ENCODE measurements at places on chromosomes 13 and 19. TPM values are rescaled to one million over a fixed set of nuclear protein-coding genes. Genes with fewer than 3 reads are reported as not detected.

Gene HPN
- total RNA-seq = 0.35 TPM

Gene ZNF610
- total RNA-seq = 1.1 TPM

Gene RUBCNL
- total RNA-seq = 14.0 TPM

Gene ACER1
- not detected for total RNA-seq

Gene CD22
- total RNA-seq = 3.6 TPM

Gene CEACAM6
- total RNA-seq = not detected

DNA sequence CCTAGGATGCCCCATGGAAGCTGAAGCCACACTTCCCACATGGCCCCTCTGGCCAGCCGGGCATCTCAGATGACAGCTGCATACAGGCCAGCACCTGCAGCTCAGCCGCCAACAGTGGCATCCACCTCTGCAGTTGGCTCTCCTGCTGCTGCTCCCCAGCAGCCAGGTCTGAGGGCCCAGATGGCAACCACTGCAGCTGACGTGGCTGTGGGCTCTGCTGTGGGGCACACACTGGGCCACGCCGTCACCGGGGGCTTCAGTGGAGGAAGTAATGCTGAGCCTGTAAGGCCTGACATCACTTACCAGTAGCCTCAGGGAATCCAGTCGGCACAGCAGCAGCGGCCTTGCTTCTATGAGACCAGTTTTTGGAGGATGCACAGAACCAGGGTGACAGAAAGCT lies 45.3 kb upstream of the LSM14A start:
- no peak for DNase-seq

DNA sequence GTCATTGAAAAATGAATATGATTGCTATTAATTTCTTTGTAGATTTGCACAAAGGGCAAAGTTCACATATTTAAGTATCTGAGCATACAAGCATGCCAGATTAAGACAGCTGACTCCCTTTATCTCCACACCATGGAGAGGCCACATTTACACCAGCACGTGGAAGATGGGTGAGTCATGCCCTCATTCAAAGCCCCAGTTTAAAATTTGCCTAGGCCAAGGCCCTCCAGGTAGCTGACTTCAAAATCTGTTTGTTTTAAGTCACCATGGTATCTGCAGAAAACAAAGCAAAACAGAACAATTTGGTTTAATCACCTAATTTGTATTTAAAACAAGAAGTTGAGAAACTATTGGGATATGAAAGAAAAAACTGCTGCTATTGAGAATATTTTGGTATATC lies 109.2 kb downstream of the ESD start:
- no peak for DNase-seq

GRCh38 chr13:51179432-51179971 lies 42.7 kb upstream of the FAM124A start:
- no peak for DNase-seq

DNA sequence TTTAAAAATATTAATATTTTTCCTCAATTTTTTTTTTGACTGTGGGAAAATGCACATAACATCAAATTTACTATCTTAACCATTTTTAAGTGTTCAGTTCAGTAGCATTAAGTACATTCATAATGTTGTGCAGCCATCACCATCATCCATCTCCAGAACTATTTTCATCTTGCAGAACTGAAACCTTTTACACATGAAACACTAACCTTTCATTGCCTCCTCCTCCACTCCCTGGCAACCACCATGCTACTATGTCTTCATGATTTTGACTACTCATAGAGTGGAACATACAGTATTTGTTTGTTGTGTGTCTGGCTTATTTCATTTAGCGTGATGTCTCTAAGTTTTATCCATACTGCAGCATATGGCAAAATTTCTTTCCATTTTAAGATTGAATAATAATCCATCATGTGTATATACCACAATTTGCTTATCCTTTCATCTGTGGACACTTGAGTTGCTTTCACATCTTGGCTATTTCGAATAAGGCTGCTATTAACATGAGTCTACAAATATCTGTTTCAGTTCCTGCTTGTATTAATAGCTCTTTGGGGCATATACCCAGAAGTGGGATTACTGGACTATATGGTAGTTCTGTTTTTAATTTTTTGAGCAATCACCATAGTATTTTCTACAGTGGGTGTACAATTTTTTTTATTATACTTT lies 376.4 kb downstream of the MTUS2 start:
- DNase-seq = no peak

DNA sequence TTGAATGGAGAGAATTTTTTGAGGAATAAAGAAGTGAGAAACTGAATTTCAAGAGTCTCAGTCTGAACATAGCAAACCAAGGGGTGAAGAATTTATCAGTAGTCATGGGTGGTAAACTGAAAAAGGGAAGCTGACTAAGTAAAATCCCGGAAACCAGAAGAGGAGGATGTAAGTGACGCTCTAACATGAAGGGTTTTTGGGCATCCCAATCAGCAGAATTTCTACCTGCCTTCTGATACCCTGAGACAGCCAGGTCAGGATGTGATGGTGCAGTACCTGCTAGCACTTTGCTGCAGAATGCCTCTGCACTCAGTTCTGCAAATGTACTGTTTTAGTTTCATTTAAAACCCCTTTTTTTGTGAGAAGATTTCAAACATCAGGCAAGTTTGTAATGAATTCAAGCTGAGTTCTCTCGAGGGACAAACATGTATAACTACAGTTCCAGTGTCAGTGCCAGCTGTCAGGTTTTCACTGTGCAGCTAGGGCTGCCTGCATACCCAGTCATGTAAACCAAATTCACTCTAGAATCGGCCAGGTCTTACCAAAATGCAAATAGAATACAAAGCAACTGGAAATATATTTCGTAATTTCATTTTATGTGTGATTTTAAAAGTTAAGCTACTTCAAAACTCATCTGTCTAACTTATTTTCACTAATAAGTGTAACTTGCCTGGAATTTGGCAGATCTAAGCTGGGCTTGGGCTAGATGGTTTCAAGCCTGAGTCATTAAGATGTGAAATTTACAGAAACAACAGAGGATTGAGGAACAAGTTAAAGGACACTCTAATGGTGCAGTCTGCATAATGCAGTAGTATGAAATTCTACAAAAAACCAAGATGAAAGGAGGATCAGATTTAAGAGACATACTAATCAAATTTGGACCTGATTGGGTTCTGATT lies 13.8 kb downstream of the METTL21C start:
- DNase-seq = no peak

DNA sequence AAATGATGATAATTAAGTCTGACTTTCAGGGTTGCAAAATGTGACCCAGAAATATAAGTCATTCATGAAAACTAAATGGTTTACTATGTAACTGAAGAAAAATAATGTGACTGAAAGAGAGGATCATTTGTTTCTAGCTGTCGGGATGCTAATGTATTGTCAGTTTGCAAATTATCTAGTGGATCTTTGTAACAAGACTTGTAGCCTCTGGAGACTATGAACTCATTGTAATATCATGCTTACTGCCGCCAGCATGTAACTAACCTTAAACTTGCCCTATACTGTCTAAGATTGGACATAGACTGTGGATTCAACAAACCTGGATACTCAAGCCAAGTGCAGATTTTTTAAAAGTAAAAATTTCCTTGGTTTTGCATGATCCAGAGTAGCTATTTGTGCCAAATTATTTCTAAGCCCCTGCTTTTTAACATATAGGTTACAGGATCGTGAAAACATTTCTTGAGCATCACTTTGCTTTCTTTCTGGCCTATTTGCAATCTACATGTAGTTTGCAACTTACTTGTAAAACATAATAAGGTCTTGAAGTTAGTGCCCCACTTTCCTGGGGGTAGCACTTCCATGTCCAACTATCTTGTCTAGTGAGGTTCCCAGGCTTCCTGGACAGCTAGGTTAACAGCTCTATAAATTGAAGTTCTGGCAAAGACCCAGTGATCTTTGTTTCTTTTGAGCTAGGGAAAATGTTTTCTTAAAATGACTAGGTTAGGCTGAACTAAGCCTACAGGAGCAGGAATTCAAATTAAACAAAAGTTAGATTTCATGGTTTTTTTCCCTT lies 3.3 kb upstream of the POSTN start:
- no peak for DNase-seq

DNA sequence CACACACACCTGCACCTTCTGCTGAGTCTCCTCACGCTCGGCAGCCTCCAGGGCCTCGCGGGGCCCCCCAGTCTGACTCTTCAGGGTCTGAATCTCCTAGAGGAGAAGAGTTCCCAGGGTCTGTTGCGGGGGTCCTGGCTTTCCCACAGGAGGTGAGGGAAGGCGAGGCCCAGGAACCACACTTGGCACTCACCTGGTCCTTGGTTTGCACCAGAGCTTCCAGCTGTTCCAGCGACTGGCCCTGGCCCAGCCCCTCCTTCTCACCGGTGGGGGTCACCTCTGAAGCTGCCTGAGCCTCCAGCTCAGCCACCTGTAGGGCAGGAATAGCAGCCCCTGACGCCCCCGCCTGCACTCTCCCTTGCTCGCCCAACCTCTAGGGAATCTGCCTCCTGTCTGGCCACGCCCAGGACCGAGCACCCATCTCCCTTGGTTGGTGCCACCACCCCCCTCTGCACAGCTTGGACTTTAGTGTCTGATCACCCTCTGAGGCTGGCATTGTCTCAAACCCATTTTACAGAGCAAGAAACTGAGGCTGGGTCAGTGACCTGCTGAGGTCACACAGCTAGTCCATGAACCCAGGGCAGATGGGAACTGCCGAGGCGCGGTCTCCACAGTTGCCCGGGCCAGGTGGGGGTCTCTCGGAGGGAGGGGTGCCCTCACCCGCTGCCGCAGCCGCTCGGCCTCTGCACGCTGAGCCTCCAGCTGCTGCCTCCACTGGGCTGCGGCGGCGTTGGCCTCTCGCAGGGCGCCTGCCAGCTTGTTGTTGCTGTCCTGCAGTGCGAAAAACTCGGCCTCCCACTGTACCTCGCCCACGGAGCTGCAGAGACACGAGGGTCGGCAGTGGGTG lies 9.5 kb downstream of the HOMER3 start:
- no peak for DNase-seq

GRCh38 chr13:21032656-21033055 lies 28.7 kb downstream of the LATS2 start:
- DNase-seq = no peak

DNA sequence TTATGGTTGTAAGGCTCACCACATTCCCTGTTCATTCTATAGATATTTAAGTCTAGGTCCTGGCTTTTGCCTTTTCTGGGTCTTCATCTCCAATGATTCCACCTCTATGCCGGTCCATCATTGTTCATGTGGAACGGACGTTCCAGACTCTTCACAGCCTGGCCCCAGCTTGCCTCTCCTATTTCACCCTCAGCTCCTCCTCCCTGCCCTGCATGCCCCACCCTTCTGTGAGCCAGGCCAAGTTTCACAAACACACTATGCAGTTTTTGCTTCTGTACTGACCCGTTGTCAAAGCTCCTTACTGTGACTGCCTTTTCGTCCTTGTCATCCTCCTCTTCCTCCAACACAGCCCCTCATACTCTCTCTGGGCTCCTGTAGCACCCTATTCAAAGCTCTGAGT lies 31.3 kb downstream of the TEX26 start:
- no peak for DNase-seq

DNA sequence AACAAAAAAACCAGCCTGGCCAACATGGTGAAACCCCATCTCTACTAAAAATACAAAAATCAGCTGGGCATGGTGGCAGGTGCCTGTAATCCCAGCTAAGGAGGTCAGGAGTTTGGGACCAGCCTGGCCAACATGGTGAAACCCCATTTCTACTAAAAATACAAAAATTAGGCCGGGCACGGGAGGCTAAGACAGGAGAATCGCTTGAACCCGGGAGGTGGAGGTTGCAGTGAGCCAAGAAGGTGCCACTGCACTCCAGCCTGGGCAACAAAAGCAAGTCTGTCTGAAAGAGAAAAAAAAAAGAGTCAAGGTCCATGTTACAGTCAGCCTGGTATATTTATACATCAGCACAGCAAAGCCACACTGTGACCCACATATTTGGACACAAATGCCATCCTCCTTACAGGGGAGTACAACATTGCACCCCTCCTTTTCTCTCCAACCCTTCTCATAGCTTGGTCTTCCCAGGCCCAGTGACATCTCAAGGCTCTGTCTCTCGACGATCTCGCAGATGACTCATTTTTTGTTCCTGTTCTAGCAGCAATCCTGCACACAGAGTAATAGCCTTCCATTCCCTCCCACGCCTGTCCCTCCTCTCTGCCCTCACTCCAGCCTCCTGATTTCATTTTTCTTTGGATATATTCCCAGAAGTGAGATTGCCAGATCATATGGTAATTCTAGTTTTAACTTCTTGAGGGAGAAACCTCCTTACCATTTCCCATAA lies 21.0 kb upstream of the DPP9 start:
- no peak for DNase-seq

- no peak for DNase-seq
These were observed 10.3 kb downstream of the ELAVL1 start for GRCh38 chr19:7994928-7995809.

- DNase-seq = no peak
These were observed 34.1 kb downstream of the TMEM255B start for GRCh38 chr13:113792886-113793717.

DNA sequence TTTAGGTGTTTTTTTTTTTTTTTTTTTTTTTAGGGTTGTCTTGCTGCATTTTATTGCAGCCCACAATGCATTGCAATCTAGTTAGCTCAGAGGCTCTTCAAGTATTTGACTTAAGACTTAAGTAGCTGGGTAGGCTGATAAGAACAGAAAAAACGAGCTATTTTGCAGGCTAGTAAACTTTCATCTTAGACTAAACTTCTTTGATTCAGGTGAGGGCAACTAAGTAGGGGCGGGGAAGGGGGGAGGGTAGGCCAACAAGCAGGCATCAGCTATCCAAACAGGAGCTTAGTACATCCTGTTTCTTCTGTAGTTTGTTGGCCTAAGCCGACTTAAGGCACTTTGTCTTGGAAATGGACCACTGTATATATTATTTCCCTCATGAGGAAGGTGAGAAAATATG lies 4.9 kb upstream of the TDRD3 start:
- DNase-seq = no peak

- no peak for DNase-seq
These were observed 12.1 kb upstream of the DACH1 start for GRCh38 chr13:71879129-71879535.

DNA sequence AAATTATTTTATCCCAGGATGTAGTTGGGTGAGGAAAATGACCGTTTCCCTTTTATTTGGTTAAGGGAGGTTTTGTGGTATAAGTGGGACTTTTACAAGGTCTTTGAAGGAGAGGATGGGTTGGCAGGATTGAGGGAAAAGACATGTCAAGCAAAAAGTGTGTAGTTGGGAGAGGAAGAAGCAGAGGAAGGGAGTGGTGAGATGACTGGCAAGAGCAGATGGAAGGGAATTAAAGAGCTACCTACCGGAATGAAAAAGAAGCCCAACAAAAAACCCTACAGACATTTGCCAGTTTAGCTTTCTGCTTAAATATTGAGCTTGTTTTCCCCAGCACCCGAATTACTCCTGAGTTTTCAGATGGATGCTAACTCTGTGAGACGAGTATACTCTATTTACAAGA lies 19.6 kb downstream of the FRY start:
- DNase-seq = no peak

GRCh38 chr19:49687566-49688316 lies 1.7 kb upstream of the ADM5 start:
- DNase-seq = no peak

DNA sequence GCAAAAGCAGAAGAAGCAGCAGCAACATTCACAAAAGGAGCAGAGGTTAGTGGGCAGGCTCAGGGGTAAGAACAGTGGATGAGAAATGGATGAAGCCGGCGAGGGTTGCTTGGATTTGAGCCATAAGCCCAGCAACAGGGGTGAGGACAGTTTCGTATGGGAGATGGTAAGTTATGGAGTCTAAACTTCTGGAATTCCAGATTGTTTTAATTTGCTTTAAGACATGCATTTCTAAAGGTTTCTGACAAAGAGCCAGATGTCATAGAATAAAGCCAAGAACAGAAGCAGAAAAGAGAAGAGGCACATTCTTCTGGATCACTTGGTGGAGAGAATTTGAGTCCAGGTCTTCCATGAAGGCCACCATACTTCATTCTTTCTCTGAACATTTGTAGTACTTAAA lies 76.6 kb downstream of the TNFSF11 start:
- no peak for DNase-seq

All from thoracic aorta (tissue), 2 donors.